ENCODE measurements at places on chromosomes 5 and 9. TPM values are rescaled to one million over a fixed set of nuclear protein-coding genes. Genes with fewer than 3 reads are reported as not detected.

DNA sequence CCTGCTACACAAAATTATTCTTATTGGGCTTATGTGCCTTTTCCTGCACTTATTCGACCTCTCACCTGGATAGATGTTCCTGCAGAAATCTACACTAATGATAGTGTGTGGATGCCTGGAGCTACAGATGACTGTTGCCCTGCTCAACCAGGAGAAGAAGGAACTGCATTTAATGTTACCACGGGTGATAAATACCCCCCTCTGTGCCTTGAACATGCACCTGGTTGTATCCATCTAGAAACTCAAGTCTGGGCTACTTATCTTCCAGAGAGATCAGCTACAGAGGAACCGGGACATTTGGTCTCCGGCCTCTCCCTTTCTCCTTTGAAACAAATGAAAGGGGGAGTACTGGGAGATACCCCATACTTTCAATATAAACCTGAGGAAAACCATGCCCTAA, 54.5 kb downstream of the SH3PXD2B start:
- DNase-seq: no peak

- DNase-seq: no peak
Observed at GRCh38 chr5:141637123-141637766, 448 bp downstream of the RELL2 start.

DNA sequence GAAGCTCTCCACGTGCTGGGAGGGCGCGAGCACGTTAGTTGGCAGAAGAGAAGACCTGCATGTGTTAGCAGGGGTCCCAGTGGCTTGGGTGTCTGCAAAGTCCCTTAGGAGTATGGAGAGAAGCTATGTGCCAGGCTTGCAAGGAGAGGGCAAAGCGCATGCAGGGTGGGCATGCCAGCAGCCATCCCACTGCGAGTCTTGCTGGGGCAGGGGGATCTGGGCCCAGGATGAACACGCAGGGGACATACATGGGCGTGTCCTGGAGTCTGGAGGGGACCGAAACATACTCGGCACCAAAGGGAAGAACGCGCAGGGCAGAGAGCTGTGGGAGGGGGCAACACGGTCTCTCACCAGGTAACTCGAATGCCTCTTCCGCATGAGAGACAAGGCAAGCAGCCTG, 43.6 kb upstream of the IPPK start:
- DNase-seq: no peak

DNA sequence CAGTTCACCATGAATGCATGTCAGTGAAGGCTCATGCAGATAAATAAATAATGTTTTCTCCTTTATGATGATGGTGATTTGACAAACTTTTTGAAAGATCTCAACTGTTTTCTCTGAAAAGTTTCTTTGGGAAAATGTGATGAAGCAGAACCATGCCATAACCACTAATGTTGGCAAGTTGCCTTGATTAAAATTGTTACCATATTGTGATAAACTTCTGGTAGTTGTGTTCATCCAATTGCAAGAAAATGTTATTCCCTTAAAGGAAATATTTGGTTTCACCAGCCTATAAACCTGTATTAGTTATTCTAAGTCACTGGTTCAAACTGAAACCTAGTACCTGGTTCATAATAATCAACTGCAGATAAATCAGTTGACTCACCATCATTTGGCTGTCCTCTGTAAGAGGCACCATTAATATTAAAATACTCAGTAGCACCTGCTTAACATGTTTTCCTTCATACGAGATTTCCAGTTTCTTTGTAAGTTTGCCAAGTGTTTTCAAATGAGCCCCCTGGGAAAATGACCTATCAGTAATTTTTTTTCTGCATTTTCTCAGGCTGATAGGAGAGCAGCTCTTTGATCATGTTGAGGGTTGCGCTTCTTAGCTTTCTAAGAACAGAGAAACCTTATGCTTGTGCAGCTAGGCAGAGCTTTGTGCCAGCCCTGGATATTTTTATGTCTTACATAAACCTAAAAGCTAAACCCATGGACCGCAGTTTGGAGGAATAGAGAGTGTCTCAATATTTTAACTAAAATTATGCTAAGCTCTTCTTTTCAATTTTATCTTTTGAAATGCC, 88.0 kb downstream of the LURAP1L start:
- no peak for DNase-seq

GRCh38 chr5:33887268-33887667, 4.5 kb downstream of the ADAMTS12 start:
- DNase-seq: no peak

DNA sequence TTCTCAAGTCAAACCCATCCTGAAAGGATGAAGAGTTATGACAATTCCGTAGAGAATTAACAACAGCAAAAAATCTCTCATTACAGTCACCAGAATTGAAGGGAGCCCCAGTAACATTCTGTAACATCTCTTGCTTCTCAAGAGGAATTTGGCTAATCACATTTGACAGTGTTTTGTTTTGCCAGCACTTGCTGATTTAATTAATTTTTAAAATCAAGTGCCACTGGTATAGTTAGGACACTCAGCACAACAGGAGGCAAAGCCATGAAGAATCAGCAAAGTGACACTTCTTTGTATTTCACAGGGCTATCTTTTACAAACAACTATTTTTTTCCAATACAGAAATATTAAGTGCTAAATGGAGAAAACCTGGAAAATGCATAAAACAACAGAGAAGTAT, 152.8 kb downstream of the MCTP1 start:
- DNase-seq: no peak

DNA sequence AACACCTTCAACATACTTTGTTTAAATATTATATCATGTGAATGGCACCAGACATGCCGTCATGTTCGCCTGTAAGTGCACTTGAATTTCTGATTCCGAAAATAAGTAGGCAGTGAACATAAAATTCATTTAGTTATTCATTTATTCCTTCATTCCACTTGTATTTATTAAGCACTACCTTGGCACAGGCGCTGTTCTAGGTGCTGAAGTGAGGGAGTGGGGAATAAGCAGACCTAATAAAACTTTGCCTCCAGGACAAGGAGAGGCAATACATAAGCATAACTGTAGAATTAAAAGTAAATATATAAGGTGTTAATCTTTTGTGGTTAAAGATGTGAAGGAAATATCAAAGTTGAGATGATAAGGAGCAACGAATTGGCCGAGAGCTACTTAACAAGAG, 297.4 kb downstream of the TENT4A start:
- no peak for DNase-seq

GRCh38 chr5:61059499-61059898, 102.8 kb downstream of the SMIM15 start:
- no peak for DNase-seq

- no peak for DNase-seq
Observed at GRCh38 chr5:80594810-80595209, 24.7 kb upstream of the ANKRD34B start.

- DNase-seq: no peak
Observed at GRCh38 chr9:8917956-8918739, 1118.6 kb upstream of the DMAC1 start.

GRCh38 chr5:154193283-154193682, 2.8 kb downstream of the GALNT10 start:
- DNase-seq: no peak

- DNase-seq: no peak
Observed at GRCh38 chr5:45796959-45797553, 100.9 kb upstream of the HCN1 start.

DNA sequence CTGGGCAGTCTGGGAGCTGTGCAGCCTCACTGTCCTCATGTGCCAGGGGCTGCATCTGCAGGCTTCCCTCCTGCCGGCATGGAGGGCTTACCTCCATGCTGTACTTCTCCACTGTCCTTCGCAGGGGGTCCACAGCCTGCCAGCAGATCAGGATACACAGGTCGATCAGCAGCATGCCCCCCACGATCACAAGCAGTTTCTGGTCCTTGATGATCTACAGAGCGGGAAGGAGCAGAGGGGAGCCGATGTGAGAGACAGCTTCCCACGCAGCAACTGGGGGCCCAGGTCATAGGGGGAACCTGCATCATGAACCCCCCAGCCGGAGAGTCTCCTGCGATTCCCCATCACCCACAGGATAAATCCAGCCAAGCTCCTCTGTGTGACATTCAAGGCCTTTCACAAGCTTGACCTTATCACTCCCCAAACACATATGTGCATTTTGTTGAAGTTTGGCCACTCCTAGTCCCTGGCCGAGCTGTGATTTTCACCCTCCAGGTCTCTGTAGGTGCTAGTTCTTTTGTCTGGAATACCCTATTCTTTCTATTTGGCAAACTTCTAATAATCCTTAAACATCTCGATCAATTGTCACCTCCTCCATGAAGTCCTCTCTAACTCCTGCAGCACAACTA, 107.3 kb upstream of the TBC1D2 start:
- no peak for DNase-seq

- no peak for DNase-seq
Observed at GRCh38 chr9:8826281-8826680, 1026.7 kb upstream of the DMAC1 start.

- DNase-seq: no peak
Observed at GRCh38 chr5:62886603-62887315, 308.1 kb downstream of the LRRC70 start.

DNA sequence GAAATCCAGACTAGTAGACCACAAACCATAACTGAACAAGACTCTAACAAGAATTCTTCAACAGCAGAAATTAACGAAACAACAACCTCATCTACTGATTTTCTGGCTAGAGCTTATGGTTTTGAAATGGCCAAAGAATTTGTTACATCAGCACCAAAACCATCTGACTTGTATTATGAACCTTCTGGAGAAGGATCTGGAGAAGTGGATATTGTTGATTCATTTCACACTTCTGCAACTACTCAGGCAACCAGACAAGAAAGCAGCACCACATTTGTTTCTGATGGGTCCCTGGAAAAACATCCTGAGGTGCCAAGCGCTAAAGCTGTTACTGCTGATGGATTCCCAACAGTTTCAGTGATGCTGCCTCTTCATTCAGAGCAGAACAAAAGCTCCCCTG, 68.6 kb downstream of the VCAN start:
- DNase-seq: no peak

DNA sequence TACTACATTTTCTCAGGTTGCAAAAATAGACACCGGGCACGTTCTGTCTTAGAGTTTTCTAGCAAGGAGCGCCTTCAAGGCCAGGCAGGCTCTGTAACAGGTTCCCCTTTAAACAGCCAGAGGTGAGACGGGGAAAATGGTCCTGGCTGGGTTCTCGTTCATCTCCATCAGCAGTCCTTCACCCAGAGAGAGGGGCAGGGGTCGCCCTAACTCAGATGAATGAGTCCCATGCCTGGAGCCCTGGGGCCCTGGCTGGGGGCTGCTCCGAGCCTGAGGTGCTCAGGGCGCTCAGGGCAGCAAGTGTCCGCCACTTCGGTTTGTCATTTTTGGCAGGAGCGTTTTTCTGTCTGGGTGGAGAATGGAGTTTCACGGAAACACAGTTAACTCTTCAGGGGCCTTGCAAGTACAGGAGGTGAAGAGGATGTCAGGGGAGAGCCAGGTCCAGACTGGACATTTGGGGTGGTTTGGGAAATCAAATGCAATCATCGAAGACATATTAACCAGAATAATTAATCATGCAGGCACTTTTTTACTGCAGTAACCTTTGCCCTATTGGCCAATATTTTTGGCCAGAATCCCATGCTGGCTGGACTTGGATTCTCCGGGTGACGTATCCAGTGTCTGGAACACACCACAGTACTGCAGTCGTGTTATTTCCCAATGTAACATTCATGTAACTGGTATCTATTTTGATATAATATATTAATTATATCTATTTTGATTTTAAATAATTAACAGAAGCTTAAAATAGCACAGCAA, 2.9 kb downstream of the NTNG2 start:
- no peak for DNase-seq

DNA sequence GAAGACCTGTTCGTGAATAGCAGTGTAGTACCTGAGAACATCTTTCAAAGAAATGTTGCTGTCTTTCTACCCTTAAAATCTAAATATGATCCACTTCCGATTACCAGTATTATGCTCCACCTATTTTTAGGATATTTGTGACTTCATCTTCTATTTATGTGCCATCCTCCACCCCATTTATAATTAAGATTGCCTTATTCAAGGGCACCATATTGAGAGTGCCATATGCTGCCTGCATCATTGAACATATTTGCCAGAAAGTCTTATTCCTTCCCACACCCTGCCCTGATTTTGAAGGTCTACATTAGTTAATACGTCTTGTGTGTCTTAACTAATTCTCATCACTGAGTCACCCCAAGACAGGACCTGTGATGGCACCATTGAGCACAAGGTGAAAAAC, 1076.7 kb downstream of the CDH12 start:
- DNase-seq: no peak

GRCh38 chr5:73789851-73790281, 163.9 kb downstream of the ARHGEF28 start:
- no peak for DNase-seq

DNA sequence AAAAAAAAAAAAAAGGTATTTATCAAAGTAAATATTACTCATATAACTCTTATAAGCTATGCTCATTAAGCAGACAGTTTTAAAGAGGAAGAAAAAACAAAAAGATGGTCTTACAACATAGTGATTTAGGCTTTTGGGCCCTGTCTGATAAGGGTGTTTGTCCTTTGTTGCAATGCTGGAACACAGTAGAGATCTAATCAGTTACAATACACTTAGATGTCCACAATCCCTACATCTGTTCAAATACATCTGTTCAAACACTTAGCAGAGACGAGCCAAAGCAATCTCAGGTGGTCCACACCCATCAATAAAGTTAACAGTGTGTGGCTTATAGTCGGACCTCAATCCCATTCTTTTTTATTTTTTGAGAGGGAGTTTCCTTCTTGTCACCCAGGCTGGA, 11.0 kb downstream of the PRXL2C start:
- DNase-seq: no peak

- DNase-seq: no peak
Observed at GRCh38 chr9:84705128-84705527, 35.6 kb downstream of the NTRK2 start.

- no peak for DNase-seq
Observed at GRCh38 chr5:107306594-107306993, 364.1 kb downstream of the EFNA5 start.

DNA sequence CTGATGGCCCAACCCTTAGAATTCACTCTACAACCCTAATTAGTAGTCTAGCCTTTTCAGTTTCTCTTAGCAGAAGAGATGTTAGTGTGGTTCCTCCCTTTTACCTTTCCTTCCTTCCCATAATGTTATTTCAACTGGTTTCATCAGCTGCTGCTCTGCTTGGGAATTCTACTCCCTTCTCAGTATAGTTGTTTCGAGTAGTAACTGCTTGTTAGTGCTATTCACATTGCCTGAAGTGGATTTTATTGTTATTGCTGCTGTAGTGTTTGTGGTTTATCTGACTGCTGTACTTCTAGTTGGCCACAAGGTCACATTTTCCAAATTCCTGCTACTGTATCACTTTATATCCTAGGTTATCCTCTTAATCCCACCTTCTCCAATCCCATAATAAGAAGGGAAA, 29.7 kb downstream of the SMIM15 start:
- no peak for DNase-seq

DNA sequence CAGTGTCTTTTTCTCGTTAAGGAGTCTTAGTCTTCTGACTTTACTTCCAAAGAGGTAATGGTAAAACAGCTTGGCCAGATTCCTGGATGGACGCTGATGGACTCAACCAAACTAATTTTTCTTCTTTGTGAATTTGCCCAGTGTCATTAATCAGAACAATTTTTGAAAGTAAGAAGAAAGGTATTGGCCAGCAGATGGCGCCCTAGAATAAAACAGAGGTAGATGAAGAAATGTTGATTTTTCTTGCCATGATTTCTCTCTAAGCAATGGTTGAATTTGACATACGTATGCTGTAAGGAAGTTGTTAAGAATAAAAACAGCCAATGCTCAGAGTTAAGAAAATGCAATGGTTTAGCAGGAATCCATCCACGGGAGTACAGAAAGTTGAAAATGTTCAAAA, 500.0 kb downstream of the DIRAS2 start:
- no peak for DNase-seq

ANKRD18A gene
- 1.9 TPM for total RNA-seq

C5orf52 gene
- total RNA-seq: not detected

TGFBI gene
- 63.5 TPM for total RNA-seq

SARDH gene
- 0.26 TPM for total RNA-seq

LOX gene
- total RNA-seq: 1.4 TPM

MYMK gene
- not detected for total RNA-seq

RMRP gene
- 4,125 TPM for total RNA-seq
